Endodermal cell (in vitro differentiated cells): ENCODE measurements at places on chromosomes 4 and X.
A peak's percentile ranks its signal among the peaks of the same experiment; 100 is the strongest.

GRCh38 chr4:115723621-115724020 is 610.2 kb upstream of the NDST4 start:
- no peak for DNase-seq

DNA sequence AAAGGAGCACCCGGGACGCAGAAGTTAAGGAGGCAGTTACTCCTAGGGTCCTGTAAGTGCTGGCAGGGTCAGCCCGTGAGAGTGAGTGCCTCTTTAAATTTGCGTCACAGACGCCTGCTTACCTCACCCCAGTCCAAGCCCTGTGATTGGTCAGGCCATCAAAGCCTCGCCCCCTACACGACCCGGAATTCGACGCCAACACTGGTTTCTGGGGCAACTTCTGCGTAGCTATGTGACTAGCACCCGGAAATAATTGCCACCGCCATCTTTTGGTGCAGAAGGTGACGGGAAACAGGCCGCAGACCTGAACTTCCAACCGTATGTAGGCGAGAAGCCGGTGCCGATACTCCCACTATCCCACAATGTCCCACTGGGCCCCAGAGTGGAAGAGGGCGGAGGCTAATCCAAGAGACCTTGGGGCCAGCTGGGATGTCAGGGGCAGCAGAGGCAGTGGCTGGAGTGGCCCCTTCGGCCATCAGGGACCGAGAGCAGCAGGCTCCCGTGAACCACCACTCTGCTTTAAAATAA is at the start of gene DDX53:
Gene DDX53, plus strand, starts transcription at position 265 of the 528 bp plus-strand sequence. Its CDS starts 98 bp downstream, at position 363.
- no peak for DNase-seq

DNA sequence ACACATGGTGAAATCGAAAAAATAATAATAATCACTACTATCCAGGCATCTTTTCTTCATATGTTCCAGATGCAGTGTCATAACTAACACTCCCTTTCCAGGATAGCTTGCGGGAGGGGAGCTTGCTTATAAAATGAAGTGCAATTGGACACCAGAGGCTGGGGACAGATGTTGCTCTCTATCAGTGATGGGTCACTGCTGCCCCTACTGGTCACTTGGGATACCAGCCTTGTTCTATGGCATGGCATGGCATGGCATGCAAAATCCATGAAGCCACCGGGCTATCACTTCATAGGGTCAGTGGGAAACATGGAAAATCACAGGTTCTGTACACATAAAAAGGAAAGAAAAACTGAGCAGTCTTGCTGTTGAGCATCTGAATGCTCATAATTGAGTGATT is 168.1 kb downstream of the GLRA2 start:
- DNase-seq, result peak; percentile 84

DNA sequence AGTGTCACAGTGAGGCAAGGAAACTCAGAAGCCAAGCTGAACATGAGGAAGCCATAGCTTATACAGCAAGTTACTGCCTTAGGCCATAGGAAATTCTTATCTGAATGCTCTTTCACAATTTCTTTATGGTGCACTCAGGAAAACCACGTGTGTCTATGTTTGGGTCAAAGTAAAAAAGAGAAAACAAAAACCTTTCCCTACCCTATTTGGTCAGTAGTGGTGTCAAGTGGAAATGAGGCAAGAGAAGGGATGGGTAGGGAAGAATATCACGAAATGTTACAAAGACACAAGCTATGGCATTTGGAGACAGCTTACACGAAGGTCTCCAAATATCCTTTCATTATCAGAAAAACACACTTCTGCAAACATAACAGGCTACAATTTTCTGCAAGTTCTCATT is 83.4 kb upstream of the INPP4B start:
- no peak for DNase-seq

- no peak for DNase-seq
Measured at GRCh38 chr4:2929469-2929868, 33.7 kb downstream of the NOP14 start.

GRCh38 chr4:87274803-87275202 is 47.9 kb downstream of the HSD17B13 start:
- no peak for DNase-seq

DNA sequence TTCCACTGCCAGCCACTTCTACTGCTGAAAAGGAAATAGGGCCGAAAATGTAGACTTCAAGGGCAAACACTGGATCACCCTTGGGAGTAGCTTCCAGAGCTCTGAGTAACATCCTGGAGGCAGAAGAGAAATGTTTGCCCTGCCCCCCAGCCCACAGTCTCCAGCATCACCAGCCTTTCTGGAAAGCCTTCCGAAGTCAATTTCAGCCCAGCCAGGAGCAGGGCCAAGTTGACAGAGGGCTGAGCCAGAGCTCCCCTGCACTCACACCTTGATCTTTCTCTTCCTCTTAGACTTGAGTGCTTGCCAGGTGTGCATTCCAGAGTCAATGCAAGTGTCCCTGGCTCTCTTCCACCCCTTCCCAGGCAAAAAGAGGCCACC is 35.2 kb downstream of the SLC25A5 start:
- peak; percentile 61 for DNase-seq

DNA sequence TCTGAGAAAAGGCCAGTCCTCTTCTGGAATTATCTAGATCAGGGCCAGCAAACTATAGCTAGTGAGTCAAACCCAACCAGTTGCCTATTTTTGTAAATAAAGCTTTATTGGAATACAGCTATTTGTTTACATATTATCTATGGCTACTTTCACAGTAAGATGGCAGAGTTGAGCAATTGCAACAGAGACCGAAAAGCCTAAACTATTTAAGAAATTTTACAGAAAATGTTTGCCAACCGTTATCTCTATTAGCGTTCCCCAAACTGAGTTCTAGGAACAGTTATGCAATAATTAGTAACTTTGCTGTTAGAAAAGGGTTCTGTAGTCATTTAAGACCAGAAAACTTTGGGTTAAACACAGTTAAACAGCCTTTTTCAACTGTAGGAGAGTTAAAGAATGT is 10.5 kb downstream of the TEX13B start:
- DNase-seq, result no peak

DNA sequence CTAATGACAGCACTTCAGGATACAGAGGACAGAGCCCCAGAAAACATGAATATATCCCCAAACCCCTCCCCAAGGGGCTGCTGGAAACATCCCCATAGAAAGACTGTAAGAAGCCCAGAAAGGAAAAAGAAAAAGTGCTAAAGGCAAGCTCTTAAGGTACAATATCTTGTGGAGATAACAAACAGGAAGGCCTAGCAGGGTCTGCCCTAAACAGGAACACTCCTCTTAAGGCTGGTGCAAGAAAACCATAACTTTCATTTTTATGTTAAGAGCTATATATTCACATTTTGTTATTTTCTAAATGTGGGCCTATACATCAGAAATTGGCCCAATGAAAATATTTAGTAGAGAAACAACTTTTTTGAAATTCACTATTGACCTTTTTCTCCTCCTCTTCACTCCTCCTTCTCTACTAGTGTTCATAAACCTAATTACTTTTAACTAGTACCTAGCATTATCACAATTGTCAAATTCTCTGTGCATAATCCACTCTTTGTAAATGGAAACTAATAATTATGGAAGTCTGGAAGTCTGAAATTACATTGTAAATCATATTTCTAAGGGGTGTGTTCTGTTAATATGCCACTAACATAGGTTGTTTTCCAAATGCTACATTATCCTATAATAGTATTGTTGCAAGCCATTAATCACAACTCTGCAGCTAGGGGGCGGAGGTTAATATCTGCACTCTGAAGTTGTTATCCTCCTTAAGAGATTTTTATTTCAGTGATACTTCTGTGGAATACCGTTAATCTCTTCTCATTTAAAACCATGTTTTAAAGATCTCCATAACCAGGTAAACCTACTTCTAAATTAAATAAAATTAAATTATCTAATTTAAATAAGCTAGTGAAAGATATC is 59.8 kb downstream of the CASK start:
- DNase-seq, result no peak

DNA sequence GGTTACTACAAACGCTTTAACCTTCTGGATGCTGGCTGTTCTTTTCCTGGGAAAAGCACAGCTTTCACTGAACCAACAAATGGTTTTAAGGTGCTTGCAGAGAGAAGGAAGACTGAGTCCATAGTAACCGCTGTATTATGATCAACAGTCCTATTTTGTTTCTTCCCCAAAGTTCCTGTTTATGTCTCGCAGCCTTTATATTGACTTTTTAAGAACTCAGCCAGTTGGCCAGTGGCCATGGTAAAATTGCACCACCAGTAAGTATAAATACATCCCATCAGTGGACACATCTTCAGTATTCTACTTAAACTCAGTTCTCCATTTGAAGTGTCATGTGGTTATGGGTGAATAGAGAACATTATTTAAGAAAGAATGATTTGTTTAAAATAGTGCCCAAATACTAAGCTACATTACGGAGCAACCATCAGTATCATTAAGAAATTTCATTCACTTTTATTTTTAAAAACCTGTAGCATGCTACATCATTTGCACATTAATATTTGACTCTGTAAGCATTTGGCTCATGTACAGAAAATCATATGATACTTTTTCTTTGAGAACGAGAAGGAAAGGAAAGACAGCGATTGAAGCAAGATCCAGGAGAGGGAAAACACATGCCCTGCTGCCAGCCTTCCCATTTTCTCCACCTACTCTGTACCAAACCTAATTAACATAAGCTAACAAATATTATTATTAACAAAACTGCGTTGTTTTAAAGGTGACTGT is 287.0 kb downstream of the ARHGAP24 start:
- DNase-seq, result no peak

DNA sequence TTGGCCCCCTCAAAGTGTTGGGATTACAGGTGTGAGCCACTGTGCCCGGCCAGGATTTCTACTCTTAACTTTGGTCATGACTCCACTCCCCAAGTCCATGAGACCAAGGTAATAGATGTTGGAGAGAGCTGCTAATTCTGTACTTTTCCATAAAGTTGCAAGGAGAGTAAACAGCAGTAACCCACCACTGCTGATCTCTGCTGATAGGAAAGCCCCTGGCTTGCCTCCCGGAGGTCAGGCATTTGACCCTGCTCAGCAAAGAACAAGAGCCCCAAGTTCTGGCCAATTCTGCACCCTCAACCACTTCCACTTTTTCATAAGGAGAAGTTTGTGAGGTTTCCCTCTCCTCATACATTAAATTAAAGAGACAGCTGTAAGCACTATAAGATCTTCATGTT is 143.0 kb downstream of the RASL11B start:
- DNase-seq, result no peak

DNA sequence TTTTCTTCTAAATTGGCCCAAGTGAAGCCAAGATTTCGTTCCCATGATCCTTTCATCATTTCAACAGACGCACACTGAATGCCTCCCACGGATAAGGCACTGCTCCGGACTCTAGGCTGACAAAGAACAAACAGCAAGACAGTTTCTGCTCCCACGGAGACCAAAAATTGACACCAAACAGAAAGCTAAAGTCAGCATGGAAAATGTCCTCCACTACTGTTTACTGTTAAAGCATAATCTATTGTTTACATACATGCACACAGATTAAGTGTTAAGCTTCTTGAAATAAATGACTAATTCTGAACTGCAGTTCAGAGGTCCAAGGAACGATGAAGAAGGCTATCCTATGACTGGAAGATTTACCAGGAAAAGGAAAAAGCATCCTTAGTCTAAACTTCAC is 199.6 kb downstream of the AASDH start:
- no peak for DNase-seq

DNA sequence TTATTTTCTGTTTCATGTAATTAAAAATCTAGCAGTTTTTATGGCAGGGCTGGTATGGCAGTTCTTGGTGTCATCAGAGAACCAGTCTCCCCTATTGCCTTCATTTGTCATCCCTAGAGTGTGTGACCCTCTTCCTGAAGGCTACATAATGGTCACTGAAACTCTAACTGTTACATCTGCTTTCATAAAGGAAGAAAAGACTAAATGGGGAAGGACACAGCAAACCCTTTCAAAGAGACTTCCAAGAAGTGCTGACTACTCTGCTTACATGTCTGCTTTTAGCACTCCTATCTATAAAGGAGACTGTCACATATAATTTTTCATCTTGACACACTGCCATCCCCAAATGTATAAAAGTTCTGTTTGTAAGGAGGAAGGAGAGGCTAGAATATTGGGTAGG is 105.9 kb upstream of the DIAPH2 start:
- DNase-seq, result no peak

GRCh38 chr4:185914583-185915199 is 102.7 kb upstream of the SORBS2 start:
- DNase-seq, result no peak

GRCh38 chrX:50157545-50158135 is 43.2 kb downstream of the AKAP4 start:
- DNase-seq, result no peak

GRCh38 chr4:163665521-163666331 is 171.2 kb downstream of the TMA16 start:
- no peak for DNase-seq

DNA sequence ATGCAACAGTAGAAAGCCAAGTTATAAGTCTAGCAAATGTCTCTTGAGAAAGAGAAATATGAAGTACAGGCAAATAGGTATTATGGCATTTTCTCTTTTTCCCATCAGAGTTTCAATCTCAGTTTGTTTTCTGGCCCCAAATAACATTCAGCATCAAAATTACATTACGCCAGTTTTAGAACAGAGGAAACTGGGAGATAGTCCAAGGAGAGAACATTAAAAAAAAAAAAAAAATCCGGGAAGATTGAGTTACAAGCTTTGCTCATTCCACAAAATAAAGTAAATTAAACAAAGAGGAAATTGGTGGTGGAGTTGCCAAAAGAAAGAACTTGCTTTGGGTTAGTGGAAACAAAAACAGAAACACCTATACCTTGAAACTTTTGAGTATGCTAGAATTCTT is 50.4 kb upstream of the IL13RA2 start:
- DNase-seq, result no peak

- peak; percentile 83 for DNase-seq
Measured at GRCh38 chr4:41866799-41867677, 68.2 kb upstream of the TMEM33 start.
